Cerebellar cortex (tissue), 1 donor: ENCODE measurements at places on chromosomes 1 and 21.

DNA sequence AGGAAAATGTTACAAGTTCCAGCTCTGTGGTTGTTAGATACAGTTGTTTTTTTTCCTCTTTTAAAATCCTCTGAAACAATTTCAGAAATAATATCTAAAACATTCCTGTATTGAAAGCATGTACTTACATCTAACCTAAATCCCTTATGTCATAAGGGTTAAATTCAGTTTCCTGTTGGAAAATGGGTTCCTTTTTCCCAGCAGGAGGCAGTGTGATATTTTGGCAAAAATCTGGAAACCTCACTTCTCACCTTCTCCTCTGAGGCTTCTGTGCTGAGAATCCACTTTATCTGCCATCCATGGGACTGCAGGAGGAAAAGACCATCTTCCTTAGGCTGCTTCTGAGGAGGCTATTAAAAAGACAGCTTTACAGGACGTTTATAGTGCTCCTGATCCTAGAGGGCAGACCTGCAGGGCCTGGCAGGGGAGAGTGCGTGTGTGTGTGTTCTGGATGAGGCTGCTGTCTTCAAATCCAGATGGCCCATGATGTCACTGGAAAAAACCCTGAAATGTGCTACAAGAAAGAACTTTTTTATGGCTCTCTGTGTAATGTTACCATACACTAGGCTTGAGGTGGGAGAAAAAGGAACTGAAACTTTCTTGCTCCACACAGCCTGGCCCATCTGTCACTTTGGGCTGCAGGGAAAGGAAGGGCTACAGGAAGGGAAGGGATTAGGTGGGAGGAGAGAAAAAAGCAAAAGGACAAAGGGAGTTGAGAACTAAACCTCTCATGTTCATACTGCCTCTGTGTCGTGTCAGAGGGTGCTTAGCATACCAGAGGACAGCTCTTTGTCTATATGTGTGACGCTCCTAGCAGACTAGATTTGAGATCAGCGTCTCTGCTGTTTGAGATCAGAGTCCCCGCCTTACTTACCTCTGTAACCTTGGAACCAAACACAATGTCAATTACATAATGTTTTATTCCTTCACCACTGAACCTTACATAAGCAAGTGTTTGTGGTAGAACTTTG is 379.2 kb upstream of the SPAG17 start:
- DNase-seq = no peak

GRCh38 chr1:21290546-21290944 is 282 bp upstream of the ECE1 start:
- no peak for DNase-seq

DNA sequence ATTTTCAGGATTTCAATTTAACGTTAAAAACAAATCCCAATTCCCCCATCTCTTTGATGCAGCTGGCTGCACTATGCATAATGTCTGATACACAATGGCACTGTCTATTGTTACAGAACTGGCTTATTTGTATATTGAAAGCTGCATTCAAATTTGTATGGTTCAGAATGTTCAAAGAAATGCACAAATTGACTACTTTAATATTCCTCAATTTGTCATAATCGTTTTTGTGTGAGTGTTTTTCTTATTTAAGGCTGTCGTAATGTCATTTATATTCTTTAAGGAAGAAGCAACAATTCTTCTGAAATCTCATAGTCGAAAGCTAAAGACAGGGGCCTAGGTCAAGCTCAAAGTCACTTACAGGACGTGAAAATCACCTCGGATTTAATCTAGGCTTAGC is 341.4 kb upstream of the ZRANB2 start:
- no peak for DNase-seq

DNA sequence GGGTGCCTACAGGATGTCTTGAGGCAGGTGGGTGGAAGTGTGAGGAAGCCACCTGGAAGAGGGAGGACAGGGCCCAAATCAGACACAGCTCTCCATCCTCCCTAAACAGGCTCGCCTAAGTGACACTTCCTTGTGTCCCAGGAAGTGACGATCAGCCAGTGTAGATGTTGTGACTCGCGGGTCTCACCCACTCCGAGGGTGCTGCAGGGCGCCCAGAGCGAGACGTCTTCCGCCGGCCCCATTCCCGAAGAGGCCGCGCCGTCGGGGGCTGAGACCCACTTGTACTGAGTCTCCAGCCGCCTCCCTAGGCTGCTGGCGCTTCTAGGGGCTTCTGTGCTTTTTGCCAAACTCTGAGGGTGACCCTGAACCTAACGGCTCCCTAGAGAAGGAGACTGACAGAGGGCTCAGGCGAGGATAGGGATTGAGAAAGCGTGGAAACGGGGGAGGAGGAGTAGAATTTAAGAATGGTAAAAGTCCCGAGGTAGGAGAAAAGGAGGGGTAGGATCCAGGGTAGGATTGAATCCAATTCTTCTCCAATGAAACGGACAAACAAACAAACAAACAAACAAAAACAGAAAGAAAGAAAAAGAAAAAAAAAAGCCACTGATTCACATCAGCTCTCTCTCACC is 543 bp upstream of the MARK1 start:
- peak; percentile 84 for DNase-seq

GRCh38 chr21:27149034-27149433 is 182.1 kb upstream of the ADAMTS5 start:
- no peak for DNase-seq

DNA sequence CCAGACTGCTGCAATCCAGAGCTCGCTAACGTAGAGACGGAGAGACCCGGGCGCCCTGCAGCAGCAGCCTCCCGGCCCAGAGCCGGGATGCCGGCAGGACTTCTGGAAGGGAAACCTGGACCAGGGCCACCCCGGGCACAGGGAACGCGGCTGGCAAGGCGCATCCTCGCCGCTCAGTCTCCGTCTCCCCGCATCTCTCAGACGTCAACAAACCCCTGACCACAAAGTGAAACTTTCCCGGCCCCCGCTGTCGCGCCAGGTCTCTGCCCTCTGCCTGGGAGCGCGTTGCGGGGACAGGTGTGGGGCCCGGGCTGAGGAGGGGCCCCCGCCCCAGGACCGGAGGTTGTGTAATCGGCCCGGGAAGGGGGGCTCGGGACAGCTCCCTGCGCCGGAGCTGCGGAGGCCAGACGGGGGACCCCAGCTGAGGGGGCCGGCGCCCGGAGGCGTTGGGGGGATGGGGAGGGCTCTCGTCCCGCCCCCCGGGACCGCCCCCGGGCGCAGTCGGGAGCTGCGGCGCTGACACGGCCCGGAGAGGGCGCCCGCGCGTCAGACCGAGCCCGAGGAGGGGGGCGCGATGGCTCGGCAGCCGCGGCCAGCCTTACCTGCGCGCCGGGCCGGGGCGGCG is 116.6 kb upstream of the HIVEP3 start:
- DNase-seq = peak; percentile 57

- DNase-seq = no peak
Measured at GRCh38 chr1:205060746-205061145, 17.7 kb downstream of the CNTN2 start.

DNA sequence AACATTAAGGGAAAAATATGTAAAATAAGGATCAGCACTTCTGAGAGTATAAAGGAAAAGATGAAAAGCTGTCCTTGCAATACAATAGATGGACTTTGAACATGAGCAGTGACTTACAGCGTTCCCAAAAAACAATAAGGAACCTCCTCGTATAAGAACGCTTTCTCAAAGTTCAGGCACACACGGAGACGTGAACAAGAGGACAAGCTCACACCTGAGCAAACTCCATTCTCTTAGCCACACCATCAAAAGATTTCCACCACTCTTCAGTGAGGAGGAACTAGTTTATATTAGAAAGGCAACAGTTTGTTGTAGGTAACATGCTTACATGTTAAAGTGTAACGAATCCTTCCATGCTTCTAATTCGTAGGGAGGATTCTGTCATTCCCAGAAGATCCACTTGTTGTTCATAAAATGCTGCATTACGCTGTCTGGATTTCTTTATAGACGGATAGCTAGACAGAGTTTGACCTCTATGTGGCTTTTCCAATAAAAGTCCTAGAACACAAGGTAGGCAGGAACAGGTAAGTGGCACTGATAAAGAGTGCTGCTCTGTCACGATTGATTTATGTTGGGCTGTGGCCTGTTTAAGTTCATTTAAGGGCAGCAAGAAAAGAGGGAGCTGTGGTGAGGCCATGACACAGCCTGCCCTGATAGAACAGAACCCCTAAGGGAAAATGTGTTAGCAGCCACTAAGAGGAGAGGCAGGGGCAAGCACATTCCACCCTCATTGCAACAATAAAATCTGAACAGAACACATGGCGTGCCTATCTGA is 37.0 kb upstream of the ATP1A1 start:
- no peak for DNase-seq

GRCh38 chr1:98098473-98098872 is 177.6 kb upstream of the DPYD start:
- DNase-seq = no peak

DNA sequence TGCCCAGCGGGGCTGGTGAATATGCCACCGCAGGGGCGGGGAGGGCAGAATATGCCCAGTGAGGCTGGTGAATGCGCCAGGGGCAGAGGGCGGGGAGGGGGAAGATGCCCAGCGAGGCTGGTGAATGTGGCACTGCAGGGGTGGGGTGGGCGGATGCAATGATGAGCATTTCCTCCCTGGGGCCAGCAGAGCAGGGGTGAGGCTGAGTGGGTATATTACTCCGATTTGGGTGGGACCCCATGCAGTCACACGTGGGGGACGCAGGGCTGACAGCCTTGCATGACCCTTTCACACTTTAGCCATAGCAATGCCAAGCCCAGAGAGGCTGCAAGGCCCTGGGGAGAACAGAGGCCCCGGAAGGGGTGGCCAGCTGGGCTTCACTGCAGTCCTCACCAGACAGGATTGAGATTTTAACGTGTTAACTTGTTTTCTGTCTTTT is 9.3 kb upstream of the SLX9 start:
- no peak for DNase-seq

GRCh38 chr1:5727871-5728643 is 264.2 kb downstream of the NPHP4 start:
- no peak for DNase-seq

- DNase-seq = no peak
Measured at GRCh38 chr1:233016798-233017197, 66.4 kb downstream of the NTPCR start.

DNA sequence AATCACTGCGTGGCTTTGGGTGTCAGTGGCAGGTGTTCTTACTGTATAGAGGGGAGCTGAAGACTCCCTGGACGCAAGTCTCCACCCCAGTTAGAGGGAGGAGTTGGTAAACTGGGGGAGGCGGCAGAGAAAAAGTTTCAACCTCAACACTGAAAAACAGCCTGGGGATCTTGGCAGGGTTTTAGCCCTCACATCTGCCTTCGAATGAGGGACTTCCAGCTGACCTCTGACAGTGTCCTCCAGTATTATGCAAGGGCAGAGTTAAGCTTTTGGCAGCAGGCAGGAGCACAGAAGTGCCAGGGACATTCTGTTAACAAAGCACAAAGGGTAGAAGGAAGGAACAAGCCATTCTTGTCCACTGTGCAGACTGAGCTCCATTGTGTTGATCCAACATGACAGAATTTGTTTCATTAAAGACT is 41.2 kb upstream of the RAB4A start:
- DNase-seq = peak; percentile 38

- DNase-seq = no peak
Measured at GRCh38 chr1:109818271-109818987, 54.7 kb upstream of the EPS8L3 start.

GRCh38 chr1:96474985-96475743 is 246.4 kb upstream of the PTBP2 start:
- DNase-seq = no peak

- peak; percentile 23 for DNase-seq
Measured at GRCh38 chr1:113389359-113389952, 859 bp upstream of the MAGI3 start.

DNA sequence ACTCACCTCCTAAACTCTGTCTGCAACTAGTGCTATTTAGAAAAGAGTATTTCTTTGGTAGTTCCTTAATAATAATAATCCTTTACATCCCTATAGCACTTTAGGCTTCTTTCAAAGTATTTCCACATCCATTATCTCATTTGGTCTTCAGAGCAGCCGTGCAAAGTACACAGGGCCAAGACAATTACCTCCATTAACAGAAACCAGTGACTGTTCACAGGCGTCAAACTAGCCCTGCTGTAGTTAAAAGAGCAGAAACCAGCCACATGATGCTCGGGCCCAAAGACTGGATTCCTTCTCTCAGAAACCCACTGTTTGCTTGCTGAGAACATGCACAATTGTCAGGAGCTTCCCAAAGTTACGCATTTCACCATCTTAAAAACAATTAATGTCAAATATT is 396.0 kb upstream of the DAB1 start:
- no peak for DNase-seq

DNA sequence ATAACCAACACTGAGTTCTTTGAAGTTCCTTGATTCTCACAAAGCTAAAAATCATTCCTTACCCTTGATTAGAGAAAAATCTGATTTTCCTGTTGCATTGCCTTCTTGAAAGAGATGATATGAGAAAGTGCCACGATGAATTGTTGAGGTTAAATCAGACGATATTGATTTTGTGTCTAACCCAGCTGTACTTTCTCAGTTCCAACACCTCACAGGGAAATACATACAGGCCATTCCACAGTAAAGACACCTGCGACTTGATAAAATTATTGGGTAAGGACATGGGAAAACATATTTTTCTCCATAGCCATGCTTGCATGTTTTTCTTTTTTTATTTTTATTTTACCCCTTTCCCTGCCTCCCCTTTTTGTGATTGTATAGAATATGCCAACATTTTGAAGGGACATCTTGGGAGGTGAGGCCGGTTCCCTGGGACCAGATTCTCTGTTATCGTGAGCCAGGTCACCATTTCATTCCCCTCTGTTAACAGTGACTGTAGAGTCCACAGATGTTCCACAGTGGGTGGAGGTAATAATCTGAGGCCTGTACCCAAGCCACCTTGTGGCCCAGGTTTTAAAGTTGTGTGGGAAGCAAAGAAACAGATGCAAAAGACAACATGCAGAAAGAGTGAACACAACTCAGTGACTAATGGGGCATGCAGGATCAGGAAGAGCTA is 255.4 kb upstream of the ST6GALNAC5 start:
- no peak for DNase-seq

DNA sequence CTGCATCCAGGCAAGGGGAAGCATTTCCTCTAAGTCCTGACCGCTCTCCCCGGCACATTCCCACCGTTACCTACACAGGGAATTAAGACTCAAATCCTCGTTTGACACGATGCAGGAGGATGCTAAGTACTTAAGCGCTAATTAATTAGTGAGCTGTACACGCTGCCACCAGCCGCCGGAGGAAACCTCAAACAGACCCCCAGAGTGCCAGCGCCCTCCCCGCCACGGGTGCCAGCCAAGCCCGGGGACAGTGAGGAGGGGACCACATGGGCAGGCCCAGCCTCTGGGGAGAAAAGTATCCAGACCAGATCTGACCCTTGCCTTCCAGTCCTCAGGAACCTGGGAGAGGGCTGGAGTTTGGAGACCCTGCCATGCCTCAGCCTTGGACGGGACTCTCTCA is 17.4 kb upstream of the CASZ1 start:
- DNase-seq = no peak

- no peak for DNase-seq
Measured at GRCh38 chr1:78619803-78620579, at the start of gene IFI44L. IFI44L (plus strand) TSS chr1:78620448; CDS start chr1:78627916, 7,468 bp downstream.

- DNase-seq = no peak
Measured at GRCh38 chr1:188061881-188062280, 1233.1 kb downstream of the PLA2G4A start.

DNA sequence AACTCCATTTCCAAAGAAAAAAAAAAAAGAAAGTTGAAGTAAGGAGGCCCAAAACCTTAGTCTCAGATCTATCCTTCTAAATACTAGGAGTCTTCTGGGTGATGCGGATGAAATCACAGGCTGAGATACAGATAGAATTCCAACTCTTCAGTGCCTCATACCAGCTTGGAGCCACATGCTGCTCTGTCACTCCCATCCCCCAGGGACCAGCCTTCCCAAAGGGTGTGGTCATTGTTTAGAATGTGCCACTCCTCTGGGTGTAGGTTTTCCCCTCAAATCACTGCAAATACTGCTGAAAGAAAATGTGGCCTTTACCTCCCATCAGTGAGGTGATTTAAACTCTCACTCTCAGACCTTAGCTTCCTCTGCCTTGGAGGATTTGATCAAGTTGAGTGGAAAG is 112.9 kb downstream of the CDC7 start:
- DNase-seq = peak; percentile 34
